ENCODE measurements at places on chromosomes 6 and 20.
A peak's percentile ranks its signal among the peaks of the same experiment; 100 is the strongest.

DNA sequence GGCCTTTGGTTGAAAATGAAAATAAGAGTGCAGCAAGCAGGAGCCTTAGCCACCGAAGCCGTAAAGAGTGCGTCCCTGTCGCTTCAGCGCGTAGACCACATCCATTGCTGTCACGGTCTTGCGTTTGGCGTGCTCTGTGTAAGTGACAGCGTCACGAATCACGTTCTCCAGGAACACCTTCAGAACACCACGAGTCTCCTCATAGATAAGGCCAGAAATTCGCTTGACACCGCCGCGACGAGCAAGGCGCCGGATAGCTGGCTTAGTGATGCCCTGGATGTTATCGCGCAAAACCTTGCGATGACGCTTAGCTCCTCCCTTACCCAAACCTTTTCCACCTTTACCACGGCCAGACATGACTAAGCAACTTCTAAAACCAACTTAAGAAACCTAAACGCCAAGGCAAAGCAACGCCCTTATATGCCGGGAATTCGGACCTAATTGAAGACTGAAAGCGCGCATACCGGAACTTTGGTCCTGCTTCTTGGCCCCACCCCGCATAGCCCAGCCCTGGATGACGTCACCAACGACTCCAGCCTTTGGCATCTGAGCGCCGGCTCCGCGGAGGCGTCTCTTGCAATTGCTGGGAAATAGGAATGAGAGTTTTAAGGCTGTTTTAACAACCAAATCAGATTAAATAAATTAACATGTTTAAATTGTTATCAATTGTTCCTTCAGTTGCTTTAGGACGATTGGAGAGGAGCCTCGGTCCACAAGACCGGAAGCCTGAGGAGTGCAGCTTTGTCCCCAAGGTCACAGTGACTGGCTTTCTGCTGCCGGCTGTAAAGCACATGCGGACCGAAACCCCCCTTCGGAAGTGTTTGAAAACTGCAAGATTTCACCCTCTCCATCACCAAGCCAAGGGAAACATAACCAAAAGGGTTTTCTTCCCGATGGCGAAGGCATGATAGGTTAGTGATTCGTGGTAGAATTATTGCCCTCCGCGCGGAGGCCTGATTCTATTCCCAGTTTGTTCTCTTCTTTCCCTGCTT, 79.6 kb upstream of the BTN3A2 start:
- peak overlapping the region; percentile 100 for H3K27ac ChIP-seq
- H3K4me3 ChIP-seq = peak overlapping the region; percentile 97
- peaks cover 15% of the 10 kb centered on the region for H3K36me3 ChIP-seq
- H3K27me3 ChIP-seq = peaks cover 4% of the 10 kb centered on the region

DNA sequence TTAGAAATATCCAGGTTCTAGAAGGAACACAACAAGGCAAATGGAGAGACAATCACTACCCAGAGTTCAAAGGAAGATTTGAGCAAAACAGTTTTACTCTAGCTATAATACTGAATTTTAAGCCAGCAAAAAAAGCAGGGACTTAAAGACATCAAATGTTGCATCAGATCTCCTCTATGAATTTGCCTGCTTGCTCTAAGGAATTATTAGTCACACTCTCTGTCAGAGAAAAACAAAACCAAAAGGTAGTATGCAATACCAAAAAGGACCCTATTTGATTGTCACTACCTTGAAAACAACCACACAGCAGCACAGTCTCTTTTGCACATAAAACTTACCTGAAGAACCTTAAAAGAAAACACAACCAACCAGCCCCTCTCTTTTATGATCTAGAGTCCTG, 46.3 kb downstream of the BTBD9 start:
- no peak overlapping the region for H3K4me3 ChIP-seq
- H3K36me3 ChIP-seq = no peaks in the 10 kb centered on the region
- H3K4me1 ChIP-seq = peaks cover 7% of the 10 kb centered on the region
- H3K27ac ChIP-seq = no peak overlapping the region

DNA sequence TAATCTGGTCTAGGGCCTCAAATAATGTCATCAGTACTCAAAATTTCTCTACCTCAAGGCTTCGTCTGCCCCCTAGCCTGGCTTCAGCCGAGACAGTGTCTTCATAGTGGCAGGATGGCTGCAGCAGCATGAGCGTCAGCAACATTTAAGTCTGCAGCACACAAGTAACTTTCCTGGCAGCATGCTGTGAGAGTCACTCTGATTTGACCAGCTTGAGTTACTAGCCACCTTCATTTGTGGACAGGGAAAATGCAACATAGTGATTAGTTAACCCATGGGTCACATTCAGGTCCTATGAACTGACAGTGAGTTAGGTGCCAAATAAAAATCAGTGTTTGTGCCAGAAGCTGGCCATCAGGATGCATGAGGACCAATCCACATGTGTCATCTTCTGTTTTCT, 209.9 kb upstream of the SLC35B3 start:
- H3K27me3 ChIP-seq = no peaks in the 10 kb centered on the region
- H3K36me3 ChIP-seq = no peaks in the 10 kb centered on the region
- H3K4me3 ChIP-seq = no peak overlapping the region
- DNase-seq = no peak
- H3K27ac ChIP-seq = no peak overlapping the region

- H3K27ac ChIP-seq = no peak overlapping the region
- peak; percentile 54 for DNase-seq
- H3K4me1 ChIP-seq = peaks cover 21% of the 10 kb centered on the region
Observed at GRCh38 chr20:64084685-64085152, 521 bp upstream of the LKAAEAR1 start.

DNA sequence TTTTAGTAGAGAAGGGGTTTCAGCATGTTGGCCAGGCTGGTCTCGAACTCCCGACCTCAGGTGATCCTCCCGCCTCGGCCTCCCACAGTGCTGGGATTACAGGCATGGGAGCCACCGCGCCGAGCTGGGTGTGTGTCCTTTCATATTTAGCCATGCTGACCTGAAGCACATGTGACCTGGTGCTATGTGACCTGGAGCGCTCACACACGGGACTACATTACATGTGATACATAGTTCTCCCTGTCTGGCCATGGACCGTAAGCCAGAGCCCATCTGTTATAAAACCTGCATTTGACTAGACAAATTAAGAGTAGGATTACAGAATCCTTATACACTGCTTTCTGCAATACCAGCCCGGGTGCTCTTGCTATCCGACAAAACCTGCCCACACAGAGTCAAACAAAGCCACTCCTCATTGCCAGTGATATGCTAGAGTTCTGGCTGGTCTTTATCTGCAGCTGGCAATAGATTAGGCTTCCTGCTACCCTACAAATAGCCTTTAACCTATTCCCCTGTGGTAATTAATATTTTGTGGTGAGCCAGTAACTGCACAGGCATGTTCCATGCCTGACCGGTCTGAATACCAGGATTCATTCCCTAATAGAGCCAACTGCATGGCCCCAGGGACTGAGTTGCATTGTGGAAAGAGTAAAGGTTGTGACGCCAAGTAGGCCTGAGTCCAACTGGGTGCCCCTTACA, 26.3 kb upstream of the FAM50B start:
- H3K27ac ChIP-seq = no peak overlapping the region
- H3K4me1 ChIP-seq = peaks cover 38% of the 10 kb centered on the region
- H3K27me3 ChIP-seq = peaks cover 16% of the 10 kb centered on the region
- no peak overlapping the region for H3K4me3 ChIP-seq
- no peak for DNase-seq
- no peaks in the 10 kb centered on the region for H3K36me3 ChIP-seq

GRCh38 chr6:138765896-138766655, 7.5 kb upstream of the CCDC28A start:
- no peak for DNase-seq
- no peaks in the 10 kb centered on the region for H3K36me3 ChIP-seq
- H3K27ac ChIP-seq = no peak overlapping the region
- no peaks in the 10 kb centered on the region for H3K4me1 ChIP-seq
- H3K27me3 ChIP-seq = no peaks in the 10 kb centered on the region

GRCh38 chr6:24768361-24768760, 6.4 kb upstream of the GMNN start:
- H3K4me3 ChIP-seq = no peak overlapping the region
- H3K27ac ChIP-seq = no peak overlapping the region
- H3K36me3 ChIP-seq = no peaks in the 10 kb centered on the region
- no peaks in the 10 kb centered on the region for H3K4me1 ChIP-seq
- H3K27me3 ChIP-seq = no peaks in the 10 kb centered on the region
- DNase-seq = no peak

GRCh38 chr6:170164271-170164900, 126.5 kb downstream of the DLL1 start:
- no peak for DNase-seq
- no peak overlapping the region for H3K4me3 ChIP-seq
- peak overlapping the region; percentile 73 for H3K27ac ChIP-seq
- peaks cover 4% of the 10 kb centered on the region for H3K36me3 ChIP-seq
- no peaks in the 10 kb centered on the region for H3K4me1 ChIP-seq
- H3K27me3 ChIP-seq = no peaks in the 10 kb centered on the region

DNA sequence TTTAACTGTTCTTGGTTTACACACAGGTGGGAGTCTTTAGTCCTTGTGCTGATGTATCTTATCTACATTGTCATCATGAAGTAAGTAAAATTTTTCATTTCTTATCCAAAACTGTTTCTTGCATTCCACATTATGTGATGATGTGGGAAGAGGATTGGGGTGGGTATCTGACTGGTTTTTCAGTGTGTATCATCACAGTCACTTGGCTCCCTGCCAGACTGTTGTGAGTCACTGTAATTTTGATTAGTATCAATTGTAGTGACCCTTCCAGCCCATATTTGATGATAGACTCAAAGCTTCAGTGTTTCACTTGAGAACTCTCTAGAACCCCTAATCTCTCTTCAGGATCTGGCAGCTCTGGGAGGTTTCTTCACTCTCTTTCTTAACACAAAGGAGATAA, 84.5 kb upstream of the RIN2 start:
- no peak for DNase-seq
- peaks cover 3% of the 10 kb centered on the region for H3K27me3 ChIP-seq
- no peak overlapping the region for H3K4me3 ChIP-seq
- H3K4me1 ChIP-seq = no peaks in the 10 kb centered on the region

DNA sequence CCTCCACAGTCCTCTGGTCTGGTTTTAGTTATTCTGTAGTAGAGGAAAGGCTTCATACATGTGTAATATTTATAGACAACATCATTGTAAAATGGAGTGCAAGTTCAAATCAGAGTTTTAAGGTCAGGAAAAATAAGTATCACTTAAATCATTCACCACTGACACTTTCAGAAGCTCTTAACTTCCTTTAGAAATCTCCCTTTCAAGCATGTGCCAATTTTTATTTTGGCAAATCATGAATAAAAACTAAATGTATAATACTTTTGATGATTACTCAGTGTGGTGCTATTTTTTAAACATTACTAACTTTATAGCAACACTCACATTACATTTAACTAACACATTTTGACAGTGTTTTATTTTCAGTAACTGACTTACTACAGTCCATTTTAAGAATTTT, 112.2 kb downstream of the OGFRL1 start:
- no peak overlapping the region for H3K4me3 ChIP-seq
- H3K4me1 ChIP-seq = peaks cover 41% of the 10 kb centered on the region

- no peak overlapping the region for H3K4me3 ChIP-seq
- DNase-seq = peak; percentile 82
- peaks cover 26% of the 10 kb centered on the region for H3K4me1 ChIP-seq
- H3K36me3 ChIP-seq = no peaks in the 10 kb centered on the region
Observed at GRCh38 chr6:84422380-84422968, 195.0 kb upstream of the CEP162 start.

DNA sequence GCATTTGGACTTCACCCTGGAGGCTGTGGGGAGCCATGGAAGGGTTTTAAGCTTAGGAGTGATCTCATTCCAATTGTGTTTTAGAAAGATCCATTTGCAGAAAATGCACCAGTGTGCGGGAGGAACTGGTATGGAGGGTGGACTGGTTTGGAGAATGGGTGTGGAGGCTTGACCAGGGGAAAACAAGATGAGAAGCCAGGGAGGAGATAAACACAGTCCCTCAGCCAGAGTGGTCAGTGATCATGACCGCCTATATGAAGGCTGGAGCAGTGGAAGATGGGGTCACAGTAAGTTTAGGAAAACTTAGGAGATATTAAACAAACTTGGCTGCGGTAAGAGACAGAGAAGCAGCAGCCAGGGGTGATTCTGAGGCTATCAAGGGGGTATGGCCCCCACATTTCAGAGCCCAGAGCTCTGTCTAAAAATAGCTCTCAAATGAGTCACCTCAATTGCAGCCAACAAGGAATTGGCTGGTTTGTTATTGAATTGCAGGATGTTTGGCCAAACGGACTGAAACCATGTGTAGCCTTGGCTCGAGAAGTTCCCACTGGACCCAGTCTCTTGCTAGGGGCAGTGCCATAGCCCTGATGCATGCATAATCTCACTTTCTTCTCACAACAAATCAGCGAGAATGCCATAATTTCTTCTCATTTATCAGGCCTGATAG, 159.9 kb upstream of the TOP1 start:
- no peaks in the 10 kb centered on the region for H3K36me3 ChIP-seq
- no peak overlapping the region for H3K27ac ChIP-seq
- no peak for DNase-seq
- peaks cover 7% of the 10 kb centered on the region for H3K4me1 ChIP-seq

GRCh38 chr6:111828809-111829208, 44.4 kb downstream of the FYN start:
- H3K27me3 ChIP-seq = no peaks in the 10 kb centered on the region
- no peak overlapping the region for H3K4me3 ChIP-seq
- H3K27ac ChIP-seq = no peak overlapping the region
- no peaks in the 10 kb centered on the region for H3K36me3 ChIP-seq

DNA sequence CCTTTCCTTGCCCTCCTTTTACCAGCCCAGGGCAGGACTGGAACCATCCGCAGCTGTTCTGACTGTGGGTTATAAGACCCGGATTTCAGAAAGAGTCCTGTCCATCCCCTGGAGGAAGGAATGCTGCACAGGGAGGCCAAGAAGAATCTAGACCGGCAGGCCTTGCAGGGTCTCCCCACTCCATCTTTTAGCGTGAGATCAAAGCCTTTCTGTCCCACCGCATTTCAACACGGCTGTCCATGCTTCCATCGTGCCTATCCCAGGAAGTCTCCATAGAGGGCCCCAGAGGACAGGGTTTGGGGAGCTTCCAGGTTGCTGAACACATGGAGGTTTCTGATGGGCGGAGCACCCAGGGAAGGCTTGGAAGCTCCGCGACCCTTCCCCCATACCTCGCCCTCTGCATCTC, 79.3 kb upstream of the AGPAT4 start:
- peaks cover 4% of the 10 kb centered on the region for H3K27me3 ChIP-seq
- no peak overlapping the region for H3K4me3 ChIP-seq
- H3K4me1 ChIP-seq = peaks cover 27% of the 10 kb centered on the region
- DNase-seq = peak; percentile 81
- no peaks in the 10 kb centered on the region for H3K36me3 ChIP-seq

DNA sequence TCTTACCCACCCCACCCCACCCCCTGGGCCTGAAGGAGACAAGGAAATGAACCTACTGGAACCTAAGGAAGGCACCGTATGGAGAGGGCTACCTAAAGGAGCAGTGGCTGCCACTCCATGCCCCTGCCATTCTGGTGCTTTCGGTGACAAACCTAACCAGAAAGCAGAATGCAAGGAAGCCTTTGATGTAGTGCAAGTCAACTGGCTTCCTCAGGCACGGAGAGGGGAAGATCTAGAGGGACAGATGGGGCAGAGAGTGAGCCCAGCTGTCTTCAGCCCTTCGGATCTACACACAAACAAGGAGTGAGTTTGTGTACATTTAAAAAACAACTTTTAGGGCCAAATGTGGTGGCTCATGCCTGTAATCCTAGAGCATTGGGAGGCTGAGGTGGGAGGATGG, 39.5 kb downstream of the PPP1R16B start:
- no peaks in the 10 kb centered on the region for H3K27me3 ChIP-seq
- H3K4me3 ChIP-seq = no peak overlapping the region
- no peak for DNase-seq

GRCh38 chr20:22652681-22653588, 68.6 kb upstream of the FOXA2 start:
- H3K36me3 ChIP-seq = peaks cover 6% of the 10 kb centered on the region
- H3K27ac ChIP-seq = no peak overlapping the region
- peaks cover 3% of the 10 kb centered on the region for H3K27me3 ChIP-seq
- H3K4me1 ChIP-seq = peaks cover 1% of the 10 kb centered on the region

- H3K4me1 ChIP-seq = peaks cover 19% of the 10 kb centered on the region
- DNase-seq = peak; percentile 42
- no peak overlapping the region for H3K4me3 ChIP-seq
Observed at GRCh38 chr20:8790442-8791074, 278.3 kb upstream of the PLCB4 start.

Measured in WTC11 (cell line).